ENCODE measurements at places on chromosomes 5 and 9. TPM values are rescaled to one million over a fixed set of nuclear protein-coding genes. Genes with fewer than 3 reads are reported as not detected.

DNA sequence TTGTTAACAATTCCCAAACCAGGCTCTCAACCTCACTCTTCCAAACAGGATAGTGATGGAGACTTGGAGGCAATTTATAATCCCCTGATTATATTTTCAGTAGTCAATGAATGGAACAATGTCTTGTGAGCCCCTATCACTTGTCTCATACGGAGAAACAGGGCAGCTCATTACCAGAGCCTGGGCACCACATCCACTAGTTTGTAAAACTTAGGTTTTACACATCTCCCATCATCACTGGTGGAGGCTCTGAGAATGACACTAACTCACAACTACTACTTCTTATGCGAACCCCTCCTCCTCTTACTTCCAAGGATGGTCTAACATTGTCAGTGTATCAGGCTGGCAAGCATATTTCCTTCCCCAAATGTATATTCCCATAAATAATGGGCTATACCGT is 253.7 kb downstream of the EPB41L4A start:
- DNase-seq = no peak

GRCh38 chr9:93207860-93208734 is 24.2 kb downstream of the WNK2 start:
- no peak for DNase-seq

- no peak for DNase-seq
Observed at GRCh38 chr9:121168052-121168451, 33.6 kb downstream of the RAB14 start.

DNA sequence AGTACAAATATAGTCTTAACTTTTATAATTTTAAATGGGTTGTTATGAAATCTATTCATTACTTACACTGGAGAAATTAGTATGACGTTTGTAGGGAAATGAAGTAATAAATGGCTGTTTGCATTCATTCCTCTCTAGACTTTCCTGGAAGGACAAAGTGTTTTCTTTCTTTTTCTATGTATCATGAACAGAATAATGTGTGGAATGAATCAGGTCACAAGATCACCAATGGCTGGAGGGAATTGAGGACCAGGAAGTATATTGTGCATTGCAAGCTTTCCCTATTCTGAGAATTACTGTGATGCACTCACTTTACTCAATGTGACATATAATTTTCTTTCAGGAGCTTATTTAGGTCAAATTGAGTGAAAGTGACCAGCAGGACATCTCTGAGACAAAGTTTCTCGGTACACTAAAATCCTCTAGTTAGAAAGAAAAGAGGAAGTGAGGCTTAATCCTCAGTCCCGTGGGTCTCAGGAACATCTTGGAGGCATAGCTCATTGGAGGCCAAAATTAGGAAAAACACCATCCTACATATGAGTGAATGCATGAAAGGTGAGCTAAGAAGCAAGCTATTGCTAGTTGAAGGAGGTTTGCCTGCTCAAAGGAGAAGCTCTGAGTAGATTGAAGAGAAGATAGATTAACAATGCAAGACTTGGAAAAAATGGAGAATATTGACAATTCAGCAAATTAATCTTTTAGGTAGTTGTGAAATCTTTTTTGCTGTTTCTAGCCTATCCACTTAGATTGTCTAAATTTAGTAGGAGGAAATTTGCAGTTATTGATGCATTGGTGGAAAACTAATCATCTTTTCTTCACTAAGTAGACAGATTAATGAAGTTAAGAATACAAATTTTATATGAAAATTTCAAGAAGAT is 28.0 kb downstream of the ERAP2 start:
- DNase-seq = no peak

GRCh38 chr9:13396418-13396817 is 116.9 kb upstream of the MPDZ start:
- no peak for DNase-seq

DNA sequence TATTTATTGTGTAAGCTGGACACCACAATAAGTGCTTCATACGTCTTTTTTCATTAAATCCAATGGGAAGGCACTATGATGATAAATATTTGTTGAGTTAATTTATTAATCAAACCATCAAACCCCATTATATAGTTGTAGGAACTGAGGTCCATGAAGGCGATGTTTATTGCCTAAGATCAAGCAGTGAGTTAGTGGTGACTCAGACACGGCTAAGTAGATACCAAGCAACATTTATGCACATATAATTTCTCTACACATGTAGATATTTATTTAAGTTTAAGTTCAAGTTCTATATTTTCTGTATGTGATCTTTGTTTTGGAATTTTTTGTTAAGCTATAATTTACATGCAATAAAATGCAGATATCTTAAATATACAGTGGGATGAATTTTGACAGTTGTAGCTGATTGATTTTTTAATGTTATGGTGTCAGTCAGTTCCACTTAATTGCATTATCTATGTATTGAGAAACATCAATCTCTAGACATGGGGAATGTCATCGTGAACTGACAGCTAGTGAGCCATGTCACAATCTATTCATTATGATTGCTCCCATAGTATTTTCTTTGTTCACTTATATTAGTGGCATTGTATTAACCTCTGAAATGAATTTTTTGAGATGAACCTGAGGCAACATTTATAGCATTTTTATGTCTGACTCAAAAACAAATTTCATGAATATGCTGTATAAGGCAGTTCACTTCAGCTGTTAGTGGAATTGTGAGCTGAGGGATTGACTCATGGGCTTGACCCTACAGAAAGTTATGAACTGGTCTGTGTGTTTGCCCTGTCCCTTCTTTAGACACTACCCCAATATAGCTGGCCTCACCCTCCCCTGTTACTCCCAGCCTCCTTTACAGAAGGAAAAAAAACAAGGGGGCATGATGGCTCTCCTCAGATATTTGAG is 11.9 kb upstream of the GARNL3 start:
- DNase-seq = no peak

CDH18 gene
- polyA plus RNA-seq = 13.8 TPM

GRCh38 chr9:70218767-70219166 is 40.0 kb upstream of the SMC5 start:
- DNase-seq = no peak

Measured in muscle of back (tissue), 13 donors.